Neural crest cell (in vitro differentiated cells): ENCODE measurements at places on chromosomes 5 and 9.

GRCh38 chr5:66606713-66607112 is 10.5 kb downstream of the MAST4 start:
- no peak for DNase-seq

DNA sequence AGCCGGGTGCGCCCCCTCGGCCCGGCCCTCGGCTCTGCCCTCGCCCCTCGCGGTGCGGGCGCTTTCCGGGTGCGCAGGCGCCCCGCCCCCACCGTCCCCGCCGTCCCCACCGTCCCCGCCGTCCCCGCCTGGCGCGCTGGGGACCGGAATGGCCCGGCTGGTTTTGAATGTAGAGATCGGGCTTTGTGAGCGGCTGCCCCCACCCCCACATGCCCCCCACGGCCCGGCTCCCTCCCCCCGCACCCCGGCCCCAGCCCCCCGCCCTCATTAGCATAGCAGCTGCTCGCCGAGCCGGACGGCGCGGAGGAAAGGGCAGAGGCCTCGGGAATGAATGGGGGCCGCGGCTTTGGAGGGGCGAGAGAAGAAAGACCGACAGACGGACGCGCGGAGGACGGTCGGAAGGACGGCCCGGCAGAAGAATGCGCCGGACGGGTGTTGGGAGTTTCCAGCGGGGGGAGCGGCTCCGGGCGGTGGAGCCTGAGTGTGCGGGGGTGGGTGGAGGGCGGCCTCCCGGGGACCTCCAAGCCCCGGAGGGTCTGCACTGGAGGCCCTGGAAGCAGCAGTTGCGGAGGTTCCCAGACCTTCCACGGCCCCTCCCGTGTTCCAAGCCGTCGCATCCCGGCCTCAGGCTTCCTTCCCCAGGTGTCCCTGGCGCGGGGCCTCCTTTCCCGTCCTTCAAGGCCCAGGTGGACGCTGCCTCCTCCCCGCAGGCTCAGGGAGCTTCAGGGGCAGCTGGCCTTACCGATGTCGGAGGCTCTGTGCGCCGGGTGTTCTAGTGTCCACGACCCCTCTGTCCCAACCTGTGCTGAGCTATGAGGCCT is 6.0 kb downstream of the NRARP start:
- DNase-seq, result no peak

DNA sequence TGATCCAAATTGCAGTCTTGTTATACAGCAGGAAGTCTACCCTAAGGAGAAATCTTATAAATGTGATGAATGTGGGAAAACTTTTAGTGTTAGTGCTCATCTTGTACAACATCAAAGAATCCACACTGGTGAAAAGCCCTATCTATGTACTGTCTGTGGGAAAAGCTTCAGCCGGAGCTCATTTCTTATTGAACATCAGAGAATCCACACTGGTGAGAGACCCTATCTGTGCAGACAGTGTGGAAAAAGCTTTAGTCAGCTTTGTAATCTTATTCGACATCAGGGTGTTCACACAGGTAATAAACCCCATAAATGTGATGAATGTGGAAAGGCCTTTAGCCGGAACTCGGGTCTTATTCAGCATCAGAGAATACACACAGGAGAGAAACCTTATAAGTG is 10.4 kb downstream of the ZNF189 start:
- no peak for DNase-seq

DNA sequence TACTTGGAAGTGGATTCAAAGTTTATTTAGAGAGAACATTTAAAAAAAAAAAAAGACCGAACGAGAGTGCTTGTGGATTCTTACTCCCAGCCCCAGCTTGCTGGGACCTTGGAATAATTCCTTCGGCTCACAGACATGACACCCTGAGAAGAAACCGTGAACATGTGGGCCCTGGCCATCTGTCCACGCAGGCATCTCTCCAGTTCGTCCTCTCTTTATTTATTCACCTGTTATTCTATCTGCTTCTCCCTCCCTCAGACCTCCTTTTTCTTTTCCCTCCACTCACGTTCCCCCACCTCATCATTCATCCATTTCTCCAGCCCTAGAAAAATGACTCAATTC is 93.7 kb upstream of the PHYKPL start:
- no peak for DNase-seq

DNA sequence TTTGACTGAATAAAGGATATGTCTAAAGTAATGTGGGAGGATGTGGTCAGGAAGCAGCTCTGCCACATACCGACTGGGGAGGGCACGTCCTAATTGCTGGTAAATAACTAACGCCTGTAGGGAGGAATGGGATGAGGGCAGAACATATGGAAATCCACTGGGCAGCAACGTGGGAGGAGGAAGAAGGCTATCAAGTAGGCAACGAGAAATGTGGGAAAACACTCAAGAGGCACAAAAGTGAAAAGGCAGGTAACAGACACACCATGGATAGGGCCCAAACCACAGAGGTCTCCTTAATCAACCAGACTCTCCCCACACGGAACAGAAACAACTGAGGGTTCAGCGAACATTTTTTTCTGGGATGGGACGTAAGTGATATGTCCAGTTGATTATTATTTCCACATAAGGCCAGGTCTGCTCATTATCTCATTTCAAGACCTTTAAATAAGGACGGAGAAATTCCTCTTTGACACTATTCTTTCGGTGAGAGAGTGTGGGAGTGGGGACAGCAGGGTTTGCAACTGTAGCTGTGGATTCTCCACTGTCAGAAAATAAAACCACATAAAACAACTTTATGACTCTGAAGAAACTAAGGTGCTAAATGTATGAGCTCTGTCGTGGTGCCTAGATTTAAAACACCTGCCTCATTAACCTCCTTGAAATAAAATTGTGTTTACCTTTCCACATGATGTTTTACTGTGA is 17.0 kb downstream of the IARS1 start:
- DNase-seq, result no peak

DNA sequence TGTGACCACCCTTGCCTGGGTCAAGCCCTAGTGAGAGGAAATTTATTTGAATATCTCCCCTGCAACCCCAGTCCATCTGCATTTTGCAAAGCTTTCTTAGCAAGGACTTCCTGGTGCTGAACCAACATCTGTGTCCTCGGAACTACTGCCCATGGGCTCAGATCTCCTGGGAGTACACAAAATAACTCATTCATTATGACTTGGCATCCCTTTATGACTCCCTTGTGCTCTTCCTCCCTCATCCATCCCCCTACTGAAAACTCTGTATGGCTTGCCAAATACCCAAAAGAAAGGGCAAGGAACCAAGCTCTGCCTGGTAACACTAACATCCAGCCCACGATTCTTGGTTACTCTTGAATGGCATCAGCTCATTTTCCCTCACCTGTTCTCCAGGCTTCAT is 368.5 kb downstream of the NTRK2 start:
- DNase-seq, result no peak
